Activated CD8-positive, alpha-beta T cell treated with anti-CD3 and anti-CD28 coated beads, Interleukin-2, amount 10 ng/mL, durations not matched to agents 7 days and 5 days (primary cell): ENCODE measurements at places on chromosomes 12 and 14.

GRCh38 chr12:130286041-130286440, 51.6 kb upstream of the PIWIL1 start:
- DNase-seq, result no peak

DNA sequence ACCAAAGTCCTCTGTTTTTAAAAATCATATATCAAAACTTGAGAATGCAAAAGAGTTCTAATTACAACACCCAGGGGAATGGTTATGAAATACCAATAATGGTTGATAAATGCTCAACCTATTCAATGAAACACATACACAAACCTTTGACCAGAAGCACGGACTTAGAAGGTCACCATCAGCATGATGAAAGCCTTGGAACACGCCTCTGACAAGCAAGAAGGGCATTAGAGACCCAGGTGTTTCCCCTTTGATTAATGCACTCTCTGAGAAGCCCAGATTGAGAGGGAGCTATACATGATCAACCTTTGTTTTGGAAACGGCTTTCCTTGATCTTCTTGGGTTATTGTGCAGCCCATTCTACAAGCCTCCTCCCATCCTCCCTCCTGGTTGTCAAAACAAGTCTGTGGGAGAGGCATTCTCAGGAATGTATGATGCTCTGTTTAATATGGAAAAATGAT, 69.0 kb downstream of the ZFP36L1 start:
- DNase-seq, result no peak

DNA sequence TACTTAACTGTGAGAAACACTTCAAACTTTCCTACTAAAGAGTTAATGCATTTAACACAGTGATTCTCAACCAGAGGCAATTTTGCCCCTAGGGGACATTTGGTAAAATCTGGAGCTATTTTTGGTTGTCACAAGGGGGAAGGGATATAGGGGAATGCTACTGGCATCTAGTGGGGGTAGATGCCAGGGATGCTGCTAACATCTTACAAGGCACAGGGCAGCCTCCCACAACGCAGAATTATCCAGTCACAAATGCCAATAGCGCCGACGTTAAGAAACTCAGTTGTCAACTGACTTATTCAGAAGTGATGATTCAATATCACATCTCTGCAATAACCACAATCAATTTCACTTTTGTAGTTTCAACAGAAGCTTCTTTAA, 2.0 kb downstream of the EEA1 start:
- DNase-seq, result peak; percentile 47

DNA sequence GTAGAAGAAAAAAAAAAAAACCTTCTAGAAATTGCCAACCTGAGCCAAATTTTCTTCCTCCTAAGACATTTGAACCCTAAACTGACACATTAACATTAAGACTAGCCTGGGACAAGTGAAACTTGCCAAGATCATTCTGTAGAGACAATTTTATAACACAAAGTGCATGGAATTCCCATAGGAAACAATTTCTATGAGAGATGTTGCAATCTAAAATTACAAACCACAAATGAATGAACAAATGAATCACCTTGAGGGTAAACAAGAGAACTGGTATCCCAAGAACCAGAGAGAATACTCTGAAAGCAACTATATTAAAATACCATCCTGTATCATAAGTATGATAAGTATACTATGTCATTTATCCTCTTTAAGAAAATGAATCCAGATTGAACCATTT, 165.3 kb downstream of the DICER1 start:
- no peak for DNase-seq

DNA sequence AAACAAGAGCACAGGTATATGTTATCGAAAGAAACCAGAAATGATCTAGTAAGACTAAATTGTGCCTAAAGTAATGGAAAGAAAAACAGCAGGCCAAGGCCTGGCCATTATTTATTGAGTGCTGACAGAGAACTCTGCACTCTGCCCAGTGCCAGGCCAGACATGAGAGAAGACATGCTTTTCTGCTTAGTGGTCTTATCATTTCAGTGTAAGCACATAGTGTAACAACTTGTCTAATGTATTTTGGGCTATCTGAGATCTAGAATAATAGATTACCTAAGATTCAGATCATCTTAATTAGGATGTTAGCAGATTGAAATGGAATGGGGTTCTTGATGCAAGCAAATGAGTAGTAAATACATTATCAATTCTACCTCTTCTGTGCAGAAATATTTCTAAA, 278.3 kb downstream of the AKAP6 start:
- DNase-seq, result no peak

DNA sequence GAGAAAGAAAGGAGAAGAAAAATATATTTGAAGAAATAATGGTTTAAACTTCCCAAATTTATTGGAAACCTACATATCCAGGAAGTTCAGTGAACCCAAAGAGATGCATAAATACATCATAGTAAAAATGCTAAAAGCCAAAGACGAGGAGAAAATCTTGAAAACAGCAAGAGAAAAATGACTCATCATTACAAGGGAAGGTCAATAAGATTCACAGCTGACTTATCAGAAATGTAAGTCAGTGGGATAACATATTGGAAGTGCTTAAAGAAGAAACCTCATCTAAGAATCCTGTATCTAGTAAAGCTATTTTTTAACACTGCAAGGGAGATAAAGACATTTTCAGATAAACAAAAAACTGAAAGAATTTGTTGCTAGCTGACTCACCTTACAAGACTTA, 19.9 kb downstream of the RIC8B start:
- no peak for DNase-seq

GRCh38 chr12:62103748-62104147, 156.5 kb upstream of the USP15 start:
- DNase-seq, result no peak

DNA sequence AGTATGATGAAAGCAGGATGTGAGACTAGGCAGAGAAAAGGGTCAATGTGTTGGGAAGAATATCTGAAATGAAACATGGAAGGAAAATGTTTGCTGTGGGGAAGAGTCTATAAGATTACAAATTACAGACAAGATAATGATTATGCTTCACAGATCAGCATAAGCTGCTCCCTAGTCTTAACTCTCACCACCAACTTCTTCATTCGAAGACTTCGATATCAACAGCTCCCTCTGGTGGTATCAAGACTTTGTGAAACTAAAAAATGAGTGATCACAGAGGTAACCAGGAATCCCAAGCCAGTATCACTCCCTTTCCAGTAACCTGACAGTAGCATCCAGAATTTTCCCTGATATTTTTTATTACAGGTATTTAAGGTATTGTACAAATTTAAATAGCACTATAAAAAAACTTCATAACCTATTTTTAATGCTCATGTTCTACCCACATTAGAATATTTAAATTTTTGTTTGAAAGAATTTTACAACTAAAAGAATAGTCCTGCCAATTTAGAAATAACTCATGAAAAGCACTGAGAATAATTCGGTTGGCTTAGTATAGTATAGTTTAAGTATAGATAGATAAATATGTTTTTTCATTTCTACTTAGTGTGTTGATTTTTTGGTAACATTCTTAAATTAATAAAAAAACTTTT, 84.4 kb downstream of the C2CD5 start:
- no peak for DNase-seq
